ENCODE measurements at places on chromosomes 7 and 10. TPM values are rescaled to one million over a fixed set of nuclear protein-coding genes. Genes with fewer than 3 reads are reported as not detected.

- no peak overlapping the region for H3K27ac ChIP-seq
- no peaks in the 10 kb centered on the region for H3K4me1 ChIP-seq
- H3K27me3 ChIP-seq: peaks cover 38% of the 10 kb centered on the region
- no peaks in the 10 kb centered on the region for H3K36me3 ChIP-seq
- DNase-seq: no peak
- H3K4me3 ChIP-seq: no peak overlapping the region
Observed at GRCh38 chr10:62885684-62886461, 69.7 kb upstream of the EGR2 start.

- H3K27me3 ChIP-seq: peaks cover 16% of the 10 kb centered on the region
- DNase-seq: no peak
- no peak overlapping the region for H3K4me3 ChIP-seq
- H3K36me3 ChIP-seq: no peaks in the 10 kb centered on the region
- no peak overlapping the region for H3K27ac ChIP-seq
Observed at GRCh38 chr7:2471396-2471795, 4.8 kb downstream of the GRIFIN start.

GRCh38 chr10:35637462-35637861, 4.6 kb downstream of the FZD8 start:
- no peaks in the 10 kb centered on the region for H3K36me3 ChIP-seq
- no peak overlapping the region for H3K27ac ChIP-seq
- H3K4me3 ChIP-seq: no peak overlapping the region
- no peak for DNase-seq
- H3K27me3 ChIP-seq: peaks cover 48% of the 10 kb centered on the region

- H3K4me1 ChIP-seq: no peaks in the 10 kb centered on the region
- H3K36me3 ChIP-seq: no peaks in the 10 kb centered on the region
- no peak for DNase-seq
- no peak overlapping the region for H3K4me3 ChIP-seq
- H3K27me3 ChIP-seq: no peaks in the 10 kb centered on the region
- no peak overlapping the region for H3K27ac ChIP-seq
Observed at GRCh38 chr7:15305002-15305600, 256.7 kb downstream of the AGMO start.

GRCh38 chr7:66043681-66044497, 31.7 kb upstream of the ASL start:
- peak overlapping the region; percentile 69 for H3K4me3 ChIP-seq
- H3K27ac ChIP-seq: no peak overlapping the region
- H3K4me1 ChIP-seq: peaks cover 7% of the 10 kb centered on the region
- DNase-seq: peak; percentile 27

- H3K4me3 ChIP-seq: no peak overlapping the region
- no peak for DNase-seq
- H3K27me3 ChIP-seq: no peaks in the 10 kb centered on the region
- no peaks in the 10 kb centered on the region for H3K4me1 ChIP-seq
- H3K36me3 ChIP-seq: no peaks in the 10 kb centered on the region
- H3K27ac ChIP-seq: no peak overlapping the region
Observed at GRCh38 chr7:132604121-132604520, 27.9 kb upstream of the PLXNA4 start.

DNA sequence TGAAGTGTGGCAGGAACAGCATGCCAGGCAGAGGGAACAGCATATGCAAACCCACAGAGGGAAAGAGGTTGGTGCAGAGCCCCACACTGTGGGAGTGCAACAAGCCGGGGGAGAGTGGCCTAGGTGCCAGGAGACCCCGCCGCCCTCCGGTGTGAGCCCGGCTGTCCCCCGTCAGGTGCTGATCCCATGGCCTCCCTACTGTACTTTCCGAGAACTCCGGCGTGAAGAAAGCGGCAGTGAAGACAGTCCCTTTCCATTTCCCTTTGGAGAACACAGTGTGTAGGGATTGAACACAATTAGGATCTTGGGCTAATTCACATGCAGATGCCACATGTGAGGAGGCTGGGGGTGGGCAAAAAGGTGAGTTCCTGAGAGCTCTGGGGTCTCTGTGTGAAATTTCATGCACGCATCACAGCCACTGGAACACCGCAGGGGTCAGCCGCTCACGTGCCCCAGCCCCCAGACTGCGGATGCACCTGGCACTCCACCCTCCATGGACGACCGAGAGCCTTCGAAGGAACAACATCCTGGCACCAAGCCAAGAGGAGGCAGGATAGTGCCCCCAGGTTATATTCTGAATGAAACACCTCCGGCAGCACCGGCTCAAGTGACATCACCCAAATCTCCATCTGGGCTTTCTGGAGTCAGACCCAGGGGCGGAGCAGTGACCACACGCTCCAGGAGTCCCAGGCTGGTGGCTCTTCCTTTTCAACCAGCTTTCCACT, 82.1 kb upstream of the PPP2R2D start:
- H3K27me3 ChIP-seq: peaks cover 3% of the 10 kb centered on the region
- no peaks in the 10 kb centered on the region for H3K36me3 ChIP-seq
- no peak overlapping the region for H3K4me3 ChIP-seq
- H3K27ac ChIP-seq: no peak overlapping the region
- DNase-seq: no peak

DNA sequence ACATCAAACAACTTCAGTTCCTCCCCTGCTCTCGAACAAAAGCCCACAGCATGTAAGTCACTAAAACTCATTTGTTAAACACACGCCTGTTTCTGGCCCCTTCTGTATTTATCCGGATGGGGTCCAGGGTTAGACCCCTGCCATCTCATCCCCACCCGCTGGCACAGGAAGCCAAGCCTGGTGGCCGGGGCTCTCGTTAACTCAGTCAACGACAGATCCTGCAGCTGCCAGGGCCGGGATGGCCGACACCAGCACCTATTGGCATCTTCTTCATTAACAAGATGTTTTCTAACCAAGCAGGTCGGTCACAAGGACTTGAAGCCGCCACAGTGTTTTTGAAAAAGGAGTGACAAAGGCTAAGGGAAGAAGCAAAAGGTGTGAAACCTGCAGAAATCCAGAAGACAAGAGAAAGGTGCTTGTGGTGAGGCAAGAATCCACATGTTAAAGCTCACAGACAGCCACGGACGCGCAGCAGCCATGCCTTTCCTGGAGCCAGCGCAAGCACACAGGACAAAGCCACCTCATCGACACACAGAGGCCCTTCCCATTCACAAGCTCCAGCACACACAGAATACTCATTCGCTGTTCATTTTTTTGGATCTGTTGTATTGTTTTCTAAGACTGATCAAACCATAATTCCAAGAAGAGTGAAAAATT, 202.7 kb downstream of the DIP2C start:
- H3K27me3 ChIP-seq: no peaks in the 10 kb centered on the region
- H3K4me1 ChIP-seq: no peaks in the 10 kb centered on the region
- H3K27ac ChIP-seq: no peak overlapping the region
- H3K36me3 ChIP-seq: no peaks in the 10 kb centered on the region
- no peak for DNase-seq

DNA sequence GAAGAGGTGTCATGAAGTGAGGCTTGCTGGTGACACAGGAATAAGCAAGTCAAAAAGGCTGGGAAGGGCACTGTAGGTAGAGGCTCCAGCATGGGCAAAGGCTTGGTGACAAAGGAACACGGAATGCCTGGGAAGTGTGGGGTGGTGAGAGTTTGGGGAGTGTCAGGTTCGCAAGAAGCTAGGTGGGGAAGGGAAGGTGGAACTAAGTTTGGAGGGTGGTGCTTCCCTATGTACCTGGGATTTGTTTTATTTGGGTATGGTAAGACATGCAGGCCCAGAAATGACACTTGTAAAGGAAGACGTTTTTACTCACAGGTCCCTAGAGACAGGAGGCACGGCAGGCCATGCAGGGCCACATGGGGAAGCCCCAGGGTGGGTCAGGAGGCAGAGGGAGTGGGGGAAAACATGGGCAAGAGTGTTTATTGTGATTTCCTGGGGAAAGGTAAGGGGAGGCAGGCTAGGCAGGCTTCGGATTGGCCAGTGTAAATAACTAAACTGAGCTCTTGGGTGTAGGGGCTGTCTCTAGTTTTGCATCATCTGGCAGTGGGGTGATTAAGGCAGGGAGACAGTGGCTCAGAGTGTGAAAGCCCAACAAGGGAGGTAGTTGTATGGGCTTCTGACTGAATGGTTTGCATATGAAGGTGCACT, 52.1 kb downstream of the SH2D4B start:
- no peaks in the 10 kb centered on the region for H3K36me3 ChIP-seq
- H3K27ac ChIP-seq: no peak overlapping the region
- DNase-seq: no peak
- H3K27me3 ChIP-seq: no peaks in the 10 kb centered on the region
- no peaks in the 10 kb centered on the region for H3K4me1 ChIP-seq
- no peak overlapping the region for H3K4me3 ChIP-seq

GRCh38 chr7:74511345-74511744, 57.6 kb downstream of the GTF2IRD1 start:
- H3K4me3 ChIP-seq: no peak overlapping the region
- no peak for DNase-seq
- H3K4me1 ChIP-seq: no peaks in the 10 kb centered on the region

GRCh38 chr7:75017832-75018231, 53.3 kb downstream of the CASTOR2 start:
- H3K4me3 ChIP-seq: no peak overlapping the region
- H3K27ac ChIP-seq: no peak overlapping the region
- no peaks in the 10 kb centered on the region for H3K27me3 ChIP-seq
- DNase-seq: no peak
- H3K4me1 ChIP-seq: no peaks in the 10 kb centered on the region

- H3K4me1 ChIP-seq: peaks cover 23% of the 10 kb centered on the region
- H3K27ac ChIP-seq: no peak overlapping the region
- H3K27me3 ChIP-seq: peaks cover 4% of the 10 kb centered on the region
- H3K36me3 ChIP-seq: peaks cover 12% of the 10 kb centered on the region
- no peak overlapping the region for H3K4me3 ChIP-seq
- no peak for DNase-seq
Observed at GRCh38 chr10:9166770-9167169, 1112.3 kb downstream of the GATA3 start.

Gene DEPP1
- total RNA-seq: 0.12 TPM

Gene CFAP43
- not detected for total RNA-seq

Gene ABLIM1
- 116 TPM for total RNA-seq

Gene GPR37
- total RNA-seq: not detected

Gene KIAA1549
- 2.2 TPM for total RNA-seq

Gene NKX1-2
- not detected for total RNA-seq

Gene CYP3A7
- not detected for total RNA-seq
